ENCODE measurements at places on chromosomes 1 and 21. TPM values are rescaled to one million over a fixed set of nuclear protein-coding genes. Genes with fewer than 3 reads are reported as not detected.

Gene DAB1
- total RNA-seq = 2.7 TPM

Gene SELP
- total RNA-seq = 0.90 TPM

Gene REN
- total RNA-seq = not detected

Gene KCNN3
- total RNA-seq = 0.37 TPM

Gene KCNA3
- 22.7 TPM for total RNA-seq

Gene RNF2
- total RNA-seq = 12.8 TPM

Gene CCDC30
- total RNA-seq = 5.2 TPM

Gene NECTIN4
- 0.32 TPM for total RNA-seq

Gene LHX8
- total RNA-seq = not detected

Gene TSTD1
- total RNA-seq = 38.7 TPM

Gene GRIK1
- total RNA-seq = not detected

Gene HOOK1
- 2.8 TPM for total RNA-seq

Gene PADI3
- not detected for total RNA-seq
